ENCODE measurements at places on chromosomes 7 and 10. TPM values are rescaled to one million over a fixed set of nuclear protein-coding genes. Genes with fewer than 3 reads are reported as not detected.

The EIF3A gene
- 109 TPM for total RNA-seq

The KCP gene
- 0.53 TPM for total RNA-seq

- no peak for DNase-seq
Measured at GRCh38 chr10:78948621-78949030, 120.1 kb upstream of the ZMIZ1 start.

DNA sequence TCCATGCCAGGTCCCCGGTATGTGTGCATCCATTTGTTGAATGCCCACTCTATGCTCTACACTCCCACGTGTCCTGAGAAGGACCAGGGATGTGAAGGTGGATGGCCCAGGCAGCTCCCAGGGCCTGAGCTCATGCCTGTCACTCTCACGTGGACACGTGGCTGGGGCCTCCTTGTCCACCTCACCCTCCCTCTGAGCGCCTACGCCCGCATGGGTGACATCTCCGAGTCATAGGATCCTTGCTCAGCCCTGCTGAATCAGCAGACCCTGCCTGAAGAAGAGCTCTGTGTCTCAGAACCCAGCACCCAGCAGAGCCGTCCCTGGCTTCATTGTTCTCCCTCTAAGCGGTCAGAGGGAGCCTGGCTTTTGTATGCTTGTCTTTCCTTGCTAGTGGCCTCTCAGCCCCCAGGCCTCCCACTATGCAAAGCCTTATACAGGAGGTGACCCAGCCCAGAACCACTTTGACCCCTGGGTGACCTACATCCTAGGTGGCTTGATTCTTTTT lies 107.9 kb upstream of the PPIF start:
- DNase-seq = no peak

The SEC31B gene
- total RNA-seq = 50.0 TPM

DNA sequence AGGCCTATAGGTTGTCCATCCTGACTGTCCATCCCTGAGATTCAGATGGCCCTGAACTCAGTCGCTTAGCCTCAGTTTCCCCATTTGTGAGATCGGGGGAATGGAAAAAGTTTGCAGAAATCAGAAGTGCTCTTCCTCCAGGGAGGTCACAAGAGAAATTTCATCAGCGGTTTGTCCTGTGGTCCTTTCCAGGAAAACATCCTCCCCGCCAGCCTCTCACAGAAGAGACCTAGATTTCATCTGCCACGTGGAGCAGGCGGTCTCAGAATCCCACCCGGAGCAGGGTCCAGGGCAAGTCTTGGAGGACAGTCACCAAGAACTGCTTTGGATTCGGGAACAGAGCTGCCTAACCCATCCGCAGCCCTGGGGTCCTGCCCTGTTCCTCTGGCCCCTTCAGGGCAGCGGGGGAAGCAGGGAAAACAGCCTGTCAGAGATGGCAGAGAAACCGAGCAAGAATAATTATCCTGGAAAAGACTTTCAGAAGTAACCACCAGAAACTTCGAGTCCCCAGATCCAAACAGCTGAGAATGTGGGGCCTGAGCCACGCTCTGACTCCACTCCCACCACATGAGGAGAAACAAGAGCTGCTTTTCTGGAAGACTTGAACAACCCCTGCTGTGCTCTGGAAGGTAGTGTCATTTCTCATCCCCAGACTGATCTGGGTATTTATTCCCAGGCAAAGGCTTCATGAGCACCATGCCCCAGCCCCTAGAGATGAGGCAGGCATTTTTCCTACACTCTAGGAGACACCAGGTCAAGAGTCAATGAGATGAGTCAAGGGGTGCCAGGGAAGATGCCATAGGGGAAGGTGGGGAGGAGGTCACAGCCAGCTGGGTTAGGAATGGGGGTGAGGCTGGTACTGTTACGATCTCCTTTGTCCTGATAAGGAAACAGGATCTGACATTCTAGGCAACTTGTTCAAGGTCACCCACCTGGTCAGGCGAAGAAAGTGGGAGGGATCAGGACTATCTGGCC lies 1.1 kb upstream of the TNS3 start:
- no peak for DNase-seq

All from T-cell (primary cell).